ENCODE measurements at places on chromosomes 11 and 22.

- no peak for DNase-seq
These were observed 3.2 kb downstream of the CARNS1 start for GRCh38 chr11:67418476-67419281.

DNA sequence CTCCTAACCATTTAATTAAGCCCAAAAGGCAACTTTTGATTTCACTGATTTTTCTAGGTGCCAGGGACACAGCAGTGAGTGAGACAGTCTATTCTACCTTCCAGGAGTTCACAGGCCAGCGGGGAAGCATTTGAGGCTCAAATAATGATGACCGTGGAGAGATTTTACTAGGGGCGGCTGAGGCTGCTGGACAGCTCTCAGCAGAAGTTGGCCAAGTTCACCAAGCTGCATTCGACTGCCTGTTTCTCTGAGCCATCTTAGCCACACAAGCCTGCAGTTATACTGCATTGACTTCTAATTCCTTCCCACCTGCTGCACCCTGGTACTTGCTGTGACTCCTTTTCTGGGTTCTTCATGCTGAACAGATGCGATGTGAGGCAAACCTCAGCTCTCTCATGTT is 168.9 kb upstream of the TBCEL start:
- DNase-seq: no peak

GRCh38 chr11:68048681-68049508 is 10.1 kb downstream of the TCIRG1 start:
- no peak for DNase-seq

- no peak for DNase-seq
These were observed 31.4 kb downstream of the RSPH14 start for GRCh38 chr22:23110190-23110921.

DNA sequence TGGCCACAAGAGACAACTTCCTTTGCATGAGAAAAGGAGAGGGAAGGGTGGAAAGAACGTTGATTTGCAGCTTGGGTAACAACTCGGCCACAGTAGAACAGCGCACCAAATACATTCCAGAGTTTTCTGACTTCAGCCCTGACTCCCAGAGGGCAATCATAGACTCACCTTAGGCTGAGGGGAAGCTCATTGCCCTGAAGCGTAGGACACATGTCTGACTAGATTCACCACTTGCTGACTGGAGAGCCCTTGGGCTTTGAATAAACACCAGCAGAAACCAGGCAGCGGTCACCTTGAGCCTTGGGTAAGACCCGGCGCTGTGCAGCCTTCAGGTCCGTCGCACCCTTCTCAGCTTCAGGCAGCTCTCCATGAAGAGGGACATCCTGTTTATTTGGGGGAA is 151.8 kb upstream of the GRIA4 start:
- DNase-seq: no peak

- DNase-seq: no peak
These were observed 31.1 kb downstream of the SGSM3 start for GRCh38 chr22:40401532-40401931.

GRCh38 chr11:97860237-97860636 is 1160.5 kb upstream of the CNTN5 start:
- no peak for DNase-seq

- no peak for DNase-seq
These were observed 1291.0 kb downstream of the LRRC4C start for GRCh38 chr11:40168414-40168813.

DNA sequence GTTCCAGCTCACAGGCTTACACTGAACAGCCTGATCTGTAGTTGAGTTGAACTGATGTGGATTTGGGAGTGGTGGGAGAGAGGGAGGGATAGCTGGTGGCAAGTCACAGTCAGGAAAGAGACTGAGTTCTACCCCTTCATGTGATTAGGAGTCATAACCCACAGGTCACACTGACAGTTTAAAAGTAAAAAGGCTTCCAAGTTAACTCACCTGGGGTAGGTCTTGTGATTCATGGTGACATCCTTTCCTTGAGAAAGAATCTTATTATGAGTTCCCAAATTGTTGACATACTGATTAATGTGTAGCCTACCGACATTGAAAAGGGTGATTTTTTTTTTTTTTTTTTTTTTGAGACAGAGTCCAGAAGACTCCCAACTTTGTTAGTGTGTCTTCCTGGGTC is 5.4 kb downstream of the IZUMO1R start:
- no peak for DNase-seq

- no peak for DNase-seq
These were observed 30.9 kb upstream of the CSNK2A3 start for GRCh38 chr11:11383995-11384394.

DNA sequence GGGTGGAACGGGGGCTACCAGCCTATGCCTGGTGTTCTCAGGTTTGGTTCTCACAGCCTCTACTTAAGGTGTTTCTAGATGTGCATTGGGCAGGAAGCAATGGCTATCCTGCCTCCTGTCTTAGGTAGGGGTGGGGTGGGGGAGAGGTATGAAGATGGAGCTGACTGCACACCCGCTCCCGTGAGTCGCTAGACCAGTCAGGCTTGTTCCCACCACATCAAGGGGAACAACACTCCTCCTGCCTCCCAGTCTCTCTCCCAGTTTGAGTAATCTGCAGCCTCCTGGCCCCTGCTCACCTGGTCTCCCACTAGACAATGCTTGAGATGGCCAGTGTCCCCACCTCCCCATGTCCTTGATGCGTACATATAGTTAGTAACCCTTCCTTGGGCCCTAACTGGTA is 79.3 kb upstream of the TENM4 start:
- peak; percentile 12 for DNase-seq

- DNase-seq: no peak
These were observed 67.8 kb downstream of the CTTN start for GRCh38 chr11:70466154-70466553.

GRCh38 chr22:50672471-50673230 is at the start of gene SHANK3:
Gene SHANK3, plus strand, starts transcription at chr22:50672823.
- no peak for DNase-seq

DNA sequence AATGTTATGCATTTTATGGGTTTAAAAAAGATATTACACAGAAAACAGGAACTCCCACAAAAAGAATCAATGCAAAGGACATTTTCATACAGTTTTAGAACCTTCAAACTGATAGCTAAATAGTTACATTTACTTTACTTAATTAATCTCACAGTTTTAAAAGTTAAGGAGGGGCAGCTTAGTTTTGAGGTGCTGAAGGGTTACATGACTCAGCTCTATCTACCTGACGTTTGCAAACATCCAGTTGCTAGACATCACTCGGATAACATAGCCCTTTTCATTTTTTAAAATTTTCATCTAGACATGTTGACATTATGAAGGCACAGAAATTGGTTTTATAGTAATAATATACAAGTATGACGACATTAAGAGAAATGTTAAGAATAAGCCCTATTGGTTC is 53.7 kb upstream of the HSD17B12 start:
- DNase-seq: no peak

DNA sequence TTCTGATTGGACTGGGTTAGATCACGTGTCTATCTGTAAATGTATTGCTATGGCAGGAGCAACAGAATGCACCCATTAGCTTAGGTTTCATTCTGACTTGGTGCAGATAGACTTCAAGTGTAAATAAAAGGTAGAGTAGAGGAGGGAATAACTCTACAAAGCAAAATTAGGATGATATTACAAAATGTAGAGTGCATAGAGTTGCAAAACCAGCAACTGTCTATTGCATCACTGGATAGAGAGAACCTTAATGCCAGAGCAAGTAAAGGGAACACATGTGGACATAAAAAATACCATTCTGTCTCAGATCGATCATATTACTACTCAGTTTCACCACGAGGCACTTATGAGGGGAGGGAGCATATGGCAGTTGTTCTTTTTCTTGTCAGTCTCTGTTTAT is 22.0 kb upstream of the CAT start:
- no peak for DNase-seq

GRCh38 chr11:14626650-14627049 is 17.0 kb upstream of the PDE3B start:
- DNase-seq: no peak

GRCh38 chr11:93054881-93055280 is 85.4 kb downstream of the MTNR1B start:
- DNase-seq: no peak

GRCh38 chr11:74677131-74677530 is 54.1 kb downstream of the CHRDL2 start:
- DNase-seq: no peak

DNA sequence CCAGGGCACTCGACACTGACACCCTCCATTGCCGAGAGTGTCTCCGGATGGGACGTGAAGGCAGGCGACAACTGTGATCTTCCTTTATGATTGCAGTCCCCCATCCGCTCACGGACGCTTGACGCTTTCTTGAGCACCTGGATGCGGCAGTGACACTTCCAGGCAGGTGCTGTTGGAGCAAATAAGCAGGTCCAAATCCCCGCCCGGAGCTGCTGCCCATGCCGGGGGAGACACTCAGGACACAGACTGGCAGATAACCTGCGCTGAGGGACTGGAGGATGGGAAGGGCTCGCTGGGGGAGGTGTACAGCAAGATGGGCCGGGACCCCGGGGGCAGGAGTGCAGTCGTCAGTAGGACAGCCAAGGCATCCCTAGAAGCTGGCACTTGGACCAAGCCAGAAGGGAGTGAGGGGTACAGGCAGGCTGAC is 1403.5 kb downstream of the BRD1 start:
- no peak for DNase-seq

GRCh38 chr11:94934362-94934761 is 39.0 kb downstream of the CWC15 start:
- DNase-seq: peak; percentile 21

DNA sequence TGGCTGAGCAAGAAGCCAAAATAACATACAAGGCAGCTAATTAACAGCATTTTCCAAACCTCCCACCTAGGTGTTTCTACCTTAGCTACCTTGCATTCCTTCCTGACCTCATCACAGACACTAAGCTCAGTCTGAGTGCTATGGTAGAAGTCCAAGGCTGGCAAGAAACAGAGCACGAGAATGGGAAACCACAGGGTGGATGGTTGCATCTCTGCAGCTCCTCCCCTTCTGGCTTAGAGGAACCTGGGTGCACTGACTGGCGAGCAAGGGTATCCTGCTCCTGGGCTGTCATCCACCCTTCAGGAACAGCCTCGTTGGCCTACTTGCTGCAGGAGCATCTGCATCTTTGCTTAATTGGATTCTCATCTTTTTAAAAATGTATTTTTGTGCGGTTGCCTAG is 73.1 kb upstream of the KIRREL3 start:
- DNase-seq: no peak

GRCh38 chr11:70826541-70827335 is 425.6 kb downstream of the SHANK2 start:
- DNase-seq: peak; percentile 95

- no peak for DNase-seq
These were observed 16.4 kb upstream of the ASCC2 start for GRCh38 chr22:29854432-29854831.

- DNase-seq: no peak
These were observed 5.9 kb downstream of the SCGB1D1 start for GRCh38 chr11:62195945-62196344.

- DNase-seq: no peak
These were observed 20.6 kb downstream of the TMPRSS6 start for GRCh38 chr22:37088750-37089408.

DNA sequence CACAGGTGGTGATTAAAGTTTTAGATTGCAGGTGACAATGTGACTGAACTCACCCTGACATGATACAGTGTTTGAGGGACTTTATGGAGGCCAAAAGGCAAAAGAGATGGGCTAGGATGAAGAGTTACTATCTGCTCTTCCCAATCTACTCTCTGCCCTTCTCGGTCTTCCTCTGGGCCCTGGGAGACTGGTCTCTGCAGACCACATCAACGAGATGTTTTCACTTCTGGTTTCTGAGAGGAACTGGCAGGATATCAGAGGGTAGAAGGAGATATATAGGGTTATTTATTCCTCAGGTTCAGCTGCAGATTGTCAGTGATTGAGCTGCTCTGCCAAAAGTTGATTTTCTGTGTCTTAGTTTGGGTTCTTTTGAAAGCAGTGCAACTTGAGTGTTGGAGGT is 32.4 kb upstream of the CD44 start:
- no peak for DNase-seq

DNA sequence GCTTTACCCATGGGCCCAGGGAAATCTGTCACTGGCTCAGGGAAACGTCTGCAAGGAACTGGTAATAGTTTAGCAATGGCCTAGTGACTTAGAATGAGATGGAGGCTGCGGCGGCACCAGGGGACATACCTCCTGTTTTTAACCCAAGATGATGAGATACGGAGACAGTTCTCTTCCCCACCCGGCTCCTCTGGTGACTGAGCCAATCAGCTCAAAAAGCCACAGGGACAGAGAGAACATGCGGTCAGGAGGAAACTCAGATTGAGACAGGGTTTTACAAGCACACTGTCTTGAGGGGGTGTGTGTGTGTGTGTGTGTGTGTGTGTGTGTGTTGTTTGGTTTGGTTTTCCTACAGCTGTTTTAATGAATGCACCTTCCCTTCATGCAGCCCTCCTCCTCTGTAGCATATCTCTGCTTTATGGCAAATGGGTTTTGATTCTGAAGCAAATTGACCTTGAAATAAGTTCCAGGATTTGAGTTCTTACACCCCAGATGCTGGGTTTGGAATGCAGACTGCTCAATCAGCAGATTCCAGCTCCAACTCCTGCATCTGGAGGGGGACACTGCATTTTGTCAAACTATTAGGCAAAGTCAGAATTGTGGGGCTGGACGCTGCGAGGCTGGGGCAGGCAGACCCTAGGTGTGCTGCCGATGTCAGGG is 246.2 kb downstream of the NTM start:
- DNase-seq: no peak

DNA sequence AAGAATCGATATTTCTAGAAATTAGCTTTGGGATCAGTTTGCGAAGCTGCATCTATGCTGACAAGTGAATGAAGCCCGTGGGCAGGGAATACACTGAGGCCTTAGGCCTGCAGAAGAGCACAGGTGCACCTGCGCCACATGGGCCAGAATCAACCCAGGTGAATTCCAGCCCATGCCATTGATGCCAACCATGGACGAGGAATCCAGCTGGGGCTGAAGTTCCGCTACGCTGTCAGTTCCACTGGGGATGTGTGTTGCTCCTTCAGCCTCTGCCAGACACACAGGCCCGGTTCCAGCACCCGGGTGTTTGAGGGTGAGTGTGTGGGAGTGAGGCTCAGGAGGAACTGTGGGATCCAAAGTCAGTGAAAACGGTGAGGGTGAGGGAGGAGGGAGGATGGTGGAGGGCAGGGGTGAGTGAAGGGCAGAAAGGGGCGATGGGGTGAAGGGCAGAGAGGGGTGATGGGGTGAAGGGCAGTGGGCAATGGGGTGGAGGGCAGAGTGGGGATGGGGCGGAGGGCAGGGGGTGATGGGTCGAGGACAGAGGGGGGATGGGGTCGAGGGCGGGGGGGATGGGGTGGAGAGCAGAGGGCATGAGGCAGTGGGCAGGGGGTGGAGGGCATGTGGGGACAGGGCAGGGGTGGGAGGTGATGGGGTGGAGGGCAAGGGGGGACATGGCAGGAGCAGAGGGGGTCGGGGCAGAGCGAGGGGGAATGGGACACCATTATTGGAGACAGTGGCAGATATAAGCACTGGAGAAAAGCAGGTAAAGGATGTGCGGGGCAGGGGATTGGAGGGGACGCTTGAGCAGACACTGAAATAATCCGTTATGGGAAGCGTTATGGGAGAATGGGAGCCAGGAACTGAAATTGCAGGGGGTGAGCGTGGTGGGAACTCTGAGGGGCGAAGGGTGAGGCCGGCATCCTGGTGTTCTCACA is 931.6 kb downstream of the BRD1 start:
- no peak for DNase-seq

GRCh38 chr11:115317277-115318185 is 186.7 kb downstream of the CADM1 start:
- peak; percentile 99 for DNase-seq

Measured in NCI-H526 (cell line).